Parietal lobe (tissue), 2 donors: ENCODE measurements at places on chromosomes 13 and 19. TPM values are rescaled to one million over a fixed set of nuclear protein-coding genes. Genes with fewer than 3 reads are reported as not detected.

The LATS2 gene
- total RNA-seq = 3.1 TPM

The SLC17A7 gene
- total RNA-seq = 36.6 TPM

The PDX1 gene
- total RNA-seq = not detected

The ZNF841 gene
- total RNA-seq = 68.9 TPM

The ZNF724 gene
- 23.8 TPM for total RNA-seq

The F10 gene
- not detected for total RNA-seq

The COL5A3 gene
- total RNA-seq = 1.3 TPM

The KLF12 gene
- total RNA-seq = 75.7 TPM

The ZMYM2 gene
- 228 TPM for total RNA-seq

The LRRC63 gene
- 4.4 TPM for total RNA-seq
